ENCODE measurements at places on chromosomes 2 and 18.
A peak's percentile ranks its signal among the peaks of the same experiment; 100 is the strongest.

- DNase-seq: peak; percentile 47
Measured at GRCh38 chr2:216665242-216665641, 30.1 kb downstream of the IGFBP5 start.

DNA sequence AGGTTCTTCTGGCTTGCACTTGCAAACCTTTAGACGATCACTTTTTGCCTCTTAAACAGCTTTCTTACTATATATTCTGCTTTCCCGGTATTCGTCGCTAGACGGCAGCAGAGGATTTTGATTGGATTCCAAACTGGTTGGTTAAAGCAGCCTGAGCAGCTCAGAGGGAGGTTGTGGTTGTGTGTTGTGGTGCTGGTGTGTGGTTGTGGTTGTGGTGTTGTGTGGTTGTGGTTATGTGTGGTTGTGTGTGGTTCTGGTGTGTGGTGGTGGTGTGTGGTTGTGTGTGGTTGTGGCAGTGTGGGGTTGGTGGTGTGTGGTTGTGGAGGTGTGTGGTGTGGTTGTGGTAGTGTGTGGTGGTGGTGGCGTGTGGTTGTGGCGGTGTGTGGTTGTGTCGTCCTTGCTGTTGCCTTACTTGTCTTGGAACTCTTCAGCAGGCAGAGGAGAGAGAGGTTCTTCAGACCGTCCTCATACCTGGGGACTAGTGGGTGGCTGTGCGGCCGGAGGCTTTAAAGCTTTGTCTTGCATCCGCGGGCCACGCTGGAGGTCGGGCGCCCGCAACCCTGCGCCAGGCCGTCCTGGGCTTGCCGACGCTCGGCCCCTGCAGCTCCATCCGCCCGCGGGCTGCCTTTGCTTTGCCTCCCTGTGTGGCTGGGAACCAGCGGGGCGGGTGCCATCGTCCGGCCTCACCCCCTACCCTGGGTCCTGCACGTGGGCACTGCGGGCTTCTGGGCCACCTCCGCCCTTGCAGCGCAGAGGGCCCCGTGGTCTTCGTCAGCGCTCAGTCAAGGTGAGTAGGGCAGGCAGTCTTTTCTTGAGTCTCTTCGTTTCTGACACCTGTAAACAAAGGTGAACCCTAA, 190.8 kb downstream of the ARHGAP28 start:
- peak; percentile 70 for DNase-seq

DNA sequence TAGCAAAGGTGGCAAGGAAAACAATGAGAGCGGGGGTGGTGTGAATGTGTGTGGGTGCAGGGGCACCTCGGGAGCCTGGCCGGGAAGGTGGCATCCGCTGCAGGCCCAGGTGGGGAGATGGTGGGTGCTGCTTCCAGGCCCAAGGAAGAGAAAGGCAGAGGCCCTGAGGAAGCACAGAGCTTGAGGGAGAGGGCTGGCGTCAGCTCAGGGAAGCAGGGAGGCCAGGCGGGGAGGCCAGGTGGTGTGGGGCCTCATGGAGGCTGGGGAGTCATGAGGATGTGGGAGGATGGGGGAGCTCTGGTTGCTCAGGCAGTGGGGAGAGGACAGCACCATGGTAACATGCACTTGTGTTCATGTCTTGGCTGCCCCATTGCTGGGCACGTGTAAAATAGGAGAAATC, 43.3 kb downstream of the AGAP1 start:
- no peak for DNase-seq

- DNase-seq: peak; percentile 33
Measured at GRCh38 chr2:173983391-173983871, 18.3 kb upstream of the SP3 start.

- DNase-seq: no peak
Measured at GRCh38 chr2:60234274-60234986, 319.0 kb downstream of the BCL11A start.

DNA sequence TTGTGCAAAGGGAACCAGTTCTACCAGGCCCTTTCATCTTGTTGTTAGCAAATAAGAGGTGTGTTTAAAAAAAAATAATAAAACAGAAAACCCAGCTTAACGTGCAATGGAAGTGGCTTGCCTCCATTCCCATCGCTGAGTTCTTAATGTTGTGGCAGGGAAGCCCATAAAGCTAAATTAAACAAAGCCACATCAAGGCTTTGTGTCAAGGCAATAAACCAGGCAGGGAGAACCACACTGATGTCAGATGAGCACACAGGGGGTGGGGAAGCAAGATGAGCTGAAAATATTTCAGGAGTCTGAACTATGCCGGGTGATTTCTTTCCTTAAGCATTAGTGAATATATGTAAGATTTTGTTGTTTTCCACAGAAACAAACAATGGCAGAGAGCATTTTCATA, 73.5 kb downstream of the PHLPP1 start:
- peak; percentile 60 for DNase-seq

All from fibroblast of skin of right biceps (primary cell).